ENCODE measurements at places on chromosomes 5 and 9.

GRCh38 chr9:120773256-120773655, 20.0 kb downstream of the FBXW2 start:
- H3K4me3 ChIP-seq = no peak overlapping the region
- H3K27ac ChIP-seq = no peak overlapping the region
- H3K36me3 ChIP-seq = peaks cover 8% of the 10 kb centered on the region
- H3K4me1 ChIP-seq = no peaks in the 10 kb centered on the region
- no peaks in the 10 kb centered on the region for H3K27me3 ChIP-seq

DNA sequence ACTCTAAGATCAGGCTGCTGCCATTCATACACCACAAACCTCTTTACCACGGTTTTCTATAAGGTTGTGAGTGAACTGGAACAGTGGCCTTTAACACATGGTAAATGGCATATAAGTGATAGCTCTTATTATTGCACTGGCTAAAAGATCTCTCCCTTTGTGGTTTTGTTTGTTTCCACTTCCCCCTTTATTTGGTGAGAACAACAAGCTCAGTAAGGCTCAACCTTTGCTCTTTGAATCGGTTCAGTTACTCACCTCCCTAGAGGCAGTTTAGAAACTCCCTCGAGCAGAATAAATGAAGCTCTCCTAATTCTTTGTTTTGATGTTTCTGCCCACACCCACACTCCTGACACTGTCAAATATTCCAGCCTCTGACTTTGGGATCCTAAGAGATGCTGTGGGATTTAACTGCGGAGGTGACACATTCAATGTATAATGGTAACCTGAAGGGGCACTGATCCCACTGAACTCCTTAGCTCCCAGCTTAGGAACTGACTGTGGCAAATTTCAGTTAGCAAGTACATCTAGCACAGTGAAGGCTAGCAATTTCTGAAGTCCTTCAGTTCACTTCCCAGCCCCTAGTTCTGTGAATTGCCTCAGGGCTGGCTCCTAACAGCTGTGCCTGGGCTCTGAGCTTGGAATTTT, 22.5 kb upstream of the RAD23B start:
- H3K27me3 ChIP-seq = no peaks in the 10 kb centered on the region
- H3K27ac ChIP-seq = no peak overlapping the region
- no peaks in the 10 kb centered on the region for H3K4me1 ChIP-seq
- no peak for DNase-seq
- no peaks in the 10 kb centered on the region for H3K36me3 ChIP-seq

DNA sequence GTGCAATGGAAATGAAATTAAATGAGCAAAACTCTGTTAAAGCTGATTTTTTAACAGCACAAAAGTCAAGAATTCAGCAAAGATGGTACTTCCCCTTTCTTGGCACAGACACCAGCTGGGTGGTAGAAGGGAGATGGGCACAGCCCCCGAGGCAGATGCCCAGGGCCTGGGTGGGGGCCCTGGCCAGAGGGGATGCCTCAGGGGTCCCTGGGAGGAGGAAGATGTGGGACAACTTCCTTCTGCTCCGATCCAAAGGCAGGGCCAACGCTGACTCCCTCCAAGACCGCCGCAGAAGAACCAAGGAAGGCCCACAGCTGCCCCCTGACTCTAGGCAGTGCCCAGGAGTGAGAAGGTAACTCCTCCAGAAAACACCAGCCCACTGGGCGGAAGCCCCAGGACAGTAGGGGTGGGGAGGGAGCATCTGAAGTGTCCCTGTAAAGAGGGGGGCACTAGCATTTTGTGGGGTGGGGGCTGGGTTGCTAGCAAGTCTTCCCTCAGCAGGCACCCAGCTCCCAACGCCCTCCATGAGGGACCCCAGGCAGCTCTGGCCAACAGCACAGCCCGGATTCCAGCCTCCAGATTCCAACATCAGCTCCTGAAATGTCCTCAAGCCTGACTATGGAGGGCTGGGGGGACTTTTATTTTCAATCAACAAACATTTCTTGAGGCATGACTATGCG, 4.9 kb downstream of the NACC2 start:
- no peaks in the 10 kb centered on the region for H3K36me3 ChIP-seq
- H3K27me3 ChIP-seq = no peaks in the 10 kb centered on the region
- H3K27ac ChIP-seq = no peak overlapping the region
- H3K4me3 ChIP-seq = no peak overlapping the region
- no peak for DNase-seq
- no peaks in the 10 kb centered on the region for H3K4me1 ChIP-seq

- DNase-seq = no peak
- no peaks in the 10 kb centered on the region for H3K4me1 ChIP-seq
- no peaks in the 10 kb centered on the region for H3K36me3 ChIP-seq
- no peaks in the 10 kb centered on the region for H3K27me3 ChIP-seq
- H3K27ac ChIP-seq = no peak overlapping the region
These were observed 234.6 kb downstream of the CACNA1B start for GRCh38 chr9:138112090-138112748.

DNA sequence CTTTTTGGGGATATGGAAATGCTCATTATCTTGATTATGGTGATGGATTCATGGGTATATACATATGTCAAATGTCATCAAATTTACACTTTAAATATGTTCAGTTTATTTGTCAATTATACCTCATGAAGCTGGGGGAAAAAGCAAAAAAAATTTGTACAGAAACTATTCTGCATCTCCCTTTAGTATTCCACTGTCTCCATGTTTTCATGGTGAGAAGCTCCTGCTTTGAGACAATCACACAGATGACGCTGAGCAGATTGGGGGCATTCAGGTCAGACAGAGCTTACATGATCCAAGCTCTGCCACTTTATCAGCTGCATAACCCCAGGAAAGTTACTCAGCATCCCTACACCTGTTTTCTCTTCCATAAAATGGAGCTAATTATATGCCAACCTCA, 101.5 kb downstream of the PLPPR1 start:
- H3K27ac ChIP-seq = no peak overlapping the region
- no peak overlapping the region for H3K4me3 ChIP-seq
- DNase-seq = no peak
- H3K4me1 ChIP-seq = peaks cover 2% of the 10 kb centered on the region
- H3K36me3 ChIP-seq = no peaks in the 10 kb centered on the region
- peaks cover 2% of the 10 kb centered on the region for H3K27me3 ChIP-seq

Data from mesendoderm (in vitro differentiated cells).